IPS DF 6.9 (cell line): ENCODE measurements at places on chromosomes 4 and X.
A peak's percentile ranks its signal among the peaks of the same experiment; 100 is the strongest.

GRCh38 chr4:41160012-41160789 is 54.1 kb downstream of the APBB2 start:
- no peak for DNase-seq

- DNase-seq, result no peak
Observed at GRCh38 chrX:121504153-121504552, 456.7 kb downstream of the GLUD2 start.

- DNase-seq, result no peak
Observed at GRCh38 chrX:7950865-7951264, 23.7 kb upstream of the PNPLA4 start.

- no peak for DNase-seq
Observed at GRCh38 chr4:14375816-14376215, 626.5 kb upstream of the CPEB2 start.

DNA sequence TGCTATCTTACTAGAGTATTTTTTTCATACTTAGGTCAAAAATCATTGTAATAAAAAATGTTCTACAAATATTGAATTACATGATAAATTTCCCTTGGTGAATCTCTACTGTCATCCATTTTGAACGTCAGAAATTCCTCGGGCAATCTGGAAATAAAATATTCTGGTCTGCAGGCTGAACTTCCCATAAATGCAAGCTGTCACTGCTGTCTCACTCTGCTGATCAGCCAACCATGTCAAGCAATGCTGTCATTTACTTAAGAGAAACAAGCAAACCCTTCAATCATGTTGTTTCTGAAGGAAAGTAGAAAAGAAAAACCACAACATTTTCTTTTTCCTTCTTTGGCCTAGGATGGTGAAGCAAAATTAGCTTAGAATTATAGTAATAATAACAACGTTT is 514.2 kb upstream of the GALNT7 start:
- no peak for DNase-seq

- DNase-seq, result no peak
Observed at GRCh38 chr4:169986369-169986768, 39.8 kb downstream of the MFAP3L start.

DNA sequence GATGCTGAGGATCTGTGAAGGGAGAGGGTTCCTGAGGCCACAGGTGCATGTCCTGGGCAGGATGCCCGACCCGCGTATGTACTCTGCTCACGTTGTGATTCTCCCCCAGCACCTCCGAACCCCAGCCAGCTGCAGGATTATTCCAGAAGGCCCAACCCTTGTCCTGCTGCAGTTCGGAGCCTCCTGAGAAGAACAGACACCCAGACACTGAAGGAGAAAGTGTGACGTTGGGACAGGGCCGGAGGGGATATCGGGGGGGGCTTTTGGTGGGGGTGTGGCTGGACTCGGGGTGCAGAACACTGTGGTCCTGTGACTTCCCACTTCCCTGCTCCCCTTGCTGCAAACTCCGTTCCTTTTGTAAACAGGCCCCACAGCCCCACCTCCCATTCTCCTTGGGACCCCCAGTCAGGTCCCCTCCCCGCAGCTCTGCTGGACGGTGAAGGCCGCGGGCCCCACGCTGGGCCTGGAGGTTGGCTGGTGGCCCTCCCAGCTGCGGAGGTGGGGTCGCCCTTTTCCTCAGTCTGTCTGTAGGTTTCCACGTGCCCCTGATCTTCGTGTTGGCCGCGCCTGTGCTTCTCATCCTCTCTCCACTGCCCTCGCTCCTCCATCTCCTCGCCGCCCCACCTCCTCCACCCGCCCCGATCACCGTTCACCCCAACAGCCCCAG is 83.0 kb upstream of the ADRA2C start:
- DNase-seq, result no peak

- no peak for DNase-seq
Observed at GRCh38 chrX:19040373-19040772, 56.5 kb upstream of the PHKA2 start.

DNA sequence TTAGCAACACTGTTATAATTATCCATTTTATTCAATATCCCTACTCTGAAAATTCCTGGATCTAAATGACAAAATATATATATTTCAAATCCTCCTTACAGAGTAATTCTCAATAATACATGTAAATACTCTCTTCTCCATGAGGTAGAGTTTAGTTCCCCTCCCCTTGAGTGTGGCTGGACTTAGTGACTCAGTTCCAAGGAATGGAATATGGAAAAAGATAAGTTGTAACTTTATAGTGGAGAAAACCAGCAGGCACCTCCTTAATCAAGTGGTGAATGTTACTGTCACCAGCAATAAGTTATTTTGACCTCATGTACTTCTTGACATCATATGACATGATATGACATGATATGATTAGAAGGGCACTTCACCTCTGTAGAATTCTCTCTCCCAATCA is 302.0 kb downstream of the RAB28 start:
- no peak for DNase-seq

- DNase-seq, result peak; percentile 20
Observed at GRCh38 chr4:139875411-139875825, 209.8 kb downstream of the MGST2 start.

- DNase-seq, result no peak
Observed at GRCh38 chr4:127975121-127975770, 10.0 kb downstream of the ABHD18 start.

- DNase-seq, result no peak
Observed at GRCh38 chr4:94920369-94920768, 162.6 kb downstream of the BMPR1B start.

- DNase-seq, result no peak
Observed at GRCh38 chr4:138138774-138139173, 103.4 kb downstream of the SLC7A11 start.

DNA sequence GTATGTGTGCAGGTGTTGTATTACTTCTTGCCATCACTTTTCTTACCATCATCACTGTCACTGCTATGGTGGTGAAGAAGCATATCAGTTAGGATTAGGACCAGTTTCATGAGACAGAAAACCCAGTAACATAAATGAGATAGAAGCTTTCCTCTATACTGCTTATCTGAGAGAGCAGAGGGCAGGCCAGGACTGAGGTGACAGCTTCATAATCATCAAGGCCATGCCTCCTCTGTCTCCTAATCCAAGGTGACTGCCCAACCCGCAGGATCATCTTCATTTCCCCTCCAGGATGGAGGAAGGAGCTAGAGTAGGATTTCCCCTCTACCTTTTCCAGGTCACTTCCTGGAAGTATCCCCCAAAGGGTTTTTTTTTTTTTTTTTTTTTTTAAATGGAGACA is 35.4 kb downstream of the TMEM131L start:
- no peak for DNase-seq

GRCh38 chr4:139493176-139493575 is 39.3 kb downstream of the RAB33B start:
- no peak for DNase-seq

DNA sequence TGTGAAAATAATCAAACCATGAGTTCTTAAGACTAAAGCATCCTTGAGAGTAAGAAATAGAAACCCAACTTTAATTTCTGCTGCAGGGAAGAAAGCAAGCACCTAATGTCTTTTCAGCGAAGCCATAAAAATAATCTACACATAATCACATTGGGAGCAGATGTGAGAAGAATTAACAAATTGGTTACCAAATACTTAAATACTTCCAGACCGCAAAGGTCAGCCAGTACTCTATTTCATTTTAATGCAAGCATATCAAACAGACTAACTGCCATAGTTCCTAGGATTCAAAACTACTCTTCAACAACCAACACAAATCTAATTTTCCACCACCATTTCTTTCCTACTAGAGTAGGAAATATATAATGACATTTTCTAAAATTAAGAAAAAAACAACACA is 144.8 kb upstream of the SLIT2 start:
- DNase-seq, result no peak

- DNase-seq, result no peak
Observed at GRCh38 chr4:107935246-107935645, 3.9 kb downstream of the CYP2U1 start.

GRCh38 chr4:86452924-86453531 is 93.2 kb upstream of the MAPK10 start:
- DNase-seq, result no peak
